IMR-90 (cell line): ENCODE measurements at places on chromosomes 12 and 14.

DNA sequence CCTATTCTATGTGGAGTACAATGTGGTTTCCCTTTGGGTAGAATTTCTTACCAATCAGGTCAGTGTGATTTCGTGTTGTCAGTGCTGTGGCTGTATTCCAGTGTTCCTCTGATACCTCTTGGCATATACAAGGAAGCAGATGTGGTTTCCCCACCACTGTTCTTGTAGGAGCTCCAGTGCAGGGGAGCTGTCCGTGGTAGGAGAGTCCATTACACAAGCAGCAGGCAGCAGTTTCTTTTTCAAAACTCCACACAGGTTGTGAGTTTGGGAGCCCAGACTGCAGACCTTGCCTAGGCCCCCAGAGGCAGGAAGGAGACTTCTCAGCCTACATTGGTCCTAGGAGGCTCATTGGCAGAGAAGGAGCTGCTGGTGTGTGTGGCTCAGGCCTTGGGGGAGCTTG, 452.8 kb downstream of the AACS start:
- no peak for DNase-seq

GRCh38 chr14:74243051-74243450, 3.8 kb downstream of the VSX2 start:
- no peak for DNase-seq

DNA sequence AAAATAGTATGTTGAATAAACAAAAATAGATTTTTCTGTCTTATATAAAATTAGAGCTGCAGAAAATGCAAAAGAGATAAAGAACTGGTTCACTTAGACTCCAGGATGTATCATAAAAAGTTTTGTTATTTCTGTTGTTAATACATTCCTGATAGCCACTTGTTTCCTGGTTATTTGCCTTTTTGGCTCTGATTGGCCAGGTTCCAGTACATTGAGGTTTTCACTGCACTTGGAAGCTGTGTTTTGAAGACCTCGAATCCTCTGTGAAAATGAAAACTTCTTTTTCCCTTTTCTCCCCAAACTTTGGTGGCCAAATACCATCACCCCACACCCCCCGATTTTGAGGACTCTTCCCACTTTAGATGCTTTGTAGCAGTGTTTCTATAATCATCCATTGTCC, 525.3 kb downstream of the MED13L start:
- DNase-seq = peak; percentile 54

- DNase-seq = no peak
Observed at GRCh38 chr12:124469193-124469888, 98.1 kb downstream of the NCOR2 start.

DNA sequence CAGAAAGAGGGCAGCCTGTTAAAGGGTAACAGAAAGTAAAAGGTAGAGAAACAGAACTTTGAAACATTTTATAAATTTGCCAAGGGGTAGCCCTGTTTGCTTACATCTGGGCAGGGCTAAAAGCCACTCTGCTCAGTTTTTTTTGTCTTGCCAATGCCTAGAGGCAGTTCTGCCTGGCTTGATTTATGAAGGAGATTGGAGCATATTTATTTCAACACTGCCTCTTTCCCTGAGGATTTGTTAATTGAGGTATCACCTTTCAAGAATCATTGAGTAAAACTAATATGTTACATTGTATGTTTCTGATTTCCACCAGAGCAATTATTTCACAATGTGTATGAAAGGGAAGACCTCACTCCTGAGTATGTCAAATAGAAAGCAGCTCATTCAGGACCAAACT, 160.8 kb downstream of the GXYLT1 start:
- DNase-seq = no peak

DNA sequence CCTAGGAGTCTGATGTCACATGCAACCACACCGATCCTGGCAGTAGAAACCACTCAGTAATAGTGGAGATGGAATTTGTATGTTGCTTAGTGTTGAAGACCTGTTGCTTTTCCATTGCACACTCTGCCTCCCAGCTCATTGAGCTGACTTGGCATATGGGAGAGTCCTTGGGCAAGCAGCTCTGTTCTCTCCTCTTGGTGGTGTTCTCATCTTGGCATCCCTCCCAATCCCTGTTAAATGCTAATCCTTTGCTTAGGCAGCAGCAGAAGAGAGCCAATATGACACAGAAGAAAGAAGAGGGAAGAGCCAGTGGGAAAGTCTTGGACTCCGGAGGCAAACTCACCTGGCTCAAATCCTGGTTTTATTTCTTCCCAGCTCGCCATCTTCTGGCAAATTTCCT, 178.0 kb upstream of the CAND1 start:
- DNase-seq = no peak

- DNase-seq = peak; percentile 92
Observed at GRCh38 chr12:55619354-55620138, 17.1 kb upstream of the OR10P1 start.

GRCh38 chr12:49831717-49832116, 3.5 kb upstream of the NCKAP5L start:
- no peak for DNase-seq

- no peak for DNase-seq
Observed at GRCh38 chr14:67405771-67406170, 6.2 kb downstream of the PLEK2 start.

DNA sequence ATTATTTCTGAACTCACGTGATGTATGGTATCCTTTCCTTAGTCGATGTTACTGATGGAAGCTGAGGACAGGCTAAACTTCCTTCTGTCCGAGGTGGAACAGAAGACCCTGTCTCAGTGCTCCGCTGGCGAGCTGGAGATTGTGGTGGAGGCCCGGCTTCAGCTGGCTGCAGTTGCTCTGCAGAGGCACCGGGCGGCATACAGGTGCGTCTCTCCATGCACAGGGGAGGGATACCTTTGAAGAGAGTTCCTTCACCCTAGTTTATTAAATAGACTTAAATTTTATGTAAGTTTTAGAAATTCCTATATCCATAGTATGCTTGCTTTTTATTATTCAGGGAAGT, 186.7 kb upstream of the NEDD1 start:
- DNase-seq = no peak

- no peak for DNase-seq
Observed at GRCh38 chr12:46744283-46744682, 81.5 kb downstream of the SLC38A4 start.

DNA sequence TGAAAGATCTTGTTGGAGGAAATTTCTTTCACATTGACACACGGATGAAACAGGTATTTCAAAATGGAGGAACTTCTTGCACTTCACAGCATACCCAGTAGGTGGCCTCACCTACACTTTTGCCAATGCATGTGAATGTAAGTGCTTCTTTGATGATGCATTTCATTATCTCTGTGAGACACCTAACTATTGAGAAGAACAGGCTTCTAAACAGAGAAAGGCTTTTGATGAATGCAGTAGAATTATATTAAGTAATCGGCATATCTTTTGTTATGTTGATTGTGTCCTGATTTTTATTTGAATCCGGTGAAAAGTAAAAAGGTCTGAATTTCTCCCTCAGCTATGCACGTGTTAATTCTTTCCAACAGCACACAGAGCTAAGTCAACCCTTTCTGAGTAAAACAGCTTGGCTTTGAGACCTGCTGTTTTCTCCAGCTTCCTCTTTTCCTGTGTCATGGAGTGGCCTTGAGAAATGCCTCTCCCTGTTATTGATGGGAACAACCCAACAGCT, 399.0 kb downstream of the NAV3 start:
- DNase-seq = peak; percentile 52

DNA sequence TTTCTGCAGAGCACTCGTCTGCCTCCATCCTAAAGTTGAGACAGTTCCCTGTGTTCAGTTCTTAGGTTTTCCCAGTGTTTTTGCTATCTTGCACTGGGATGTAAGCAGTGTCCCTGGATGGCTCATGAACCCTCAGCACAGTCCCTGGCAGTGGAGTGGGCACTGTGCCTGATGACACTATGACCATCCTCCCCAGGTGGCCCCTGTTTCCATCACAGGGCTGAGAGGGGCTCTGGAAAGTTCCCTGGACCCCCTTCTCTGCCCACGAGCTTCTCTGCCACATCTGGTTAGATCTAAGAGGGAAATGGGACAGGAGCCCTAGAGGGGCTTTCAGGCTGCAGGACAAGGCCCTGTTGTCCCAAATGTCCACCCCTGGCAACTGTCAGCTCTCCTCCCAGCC, 249.8 kb upstream of the SFSWAP start:
- no peak for DNase-seq

GRCh38 chr14:71372411-71372838, 465.2 kb downstream of the PCNX1 start:
- peak; percentile 88 for DNase-seq

DNA sequence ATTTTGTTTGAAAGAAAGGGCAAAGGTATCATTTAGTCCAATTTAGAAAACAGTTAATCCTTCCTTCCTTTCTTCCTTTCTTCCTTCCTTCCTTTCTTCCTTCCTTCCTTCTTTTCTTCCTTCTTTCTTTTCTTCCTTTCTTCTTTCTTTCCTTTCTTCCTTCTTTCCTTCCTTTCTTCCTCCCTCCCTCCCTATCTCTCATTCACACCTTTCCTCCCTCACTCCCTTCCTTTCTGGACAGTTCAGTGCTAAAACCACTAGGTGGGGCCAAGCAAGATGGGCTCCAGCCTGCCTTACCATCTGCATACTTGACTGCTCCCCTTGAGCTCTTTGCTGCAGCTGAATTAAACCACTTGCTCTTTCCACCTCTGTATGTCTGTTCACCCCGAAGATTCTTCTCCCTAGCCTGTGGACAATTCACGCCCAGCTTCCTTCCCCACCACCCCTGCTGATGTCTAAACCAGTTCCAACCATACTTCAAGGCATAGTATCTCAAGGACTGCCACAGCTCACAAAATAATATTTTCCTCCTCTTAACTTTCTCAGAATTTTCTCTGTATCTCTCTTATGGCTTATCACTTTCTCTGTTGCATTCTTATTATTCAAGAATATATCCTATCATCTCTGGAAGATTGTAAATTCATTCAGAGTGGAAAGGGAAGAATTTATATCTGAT, 78.0 kb downstream of the DBX2 start:
- DNase-seq = no peak

DNA sequence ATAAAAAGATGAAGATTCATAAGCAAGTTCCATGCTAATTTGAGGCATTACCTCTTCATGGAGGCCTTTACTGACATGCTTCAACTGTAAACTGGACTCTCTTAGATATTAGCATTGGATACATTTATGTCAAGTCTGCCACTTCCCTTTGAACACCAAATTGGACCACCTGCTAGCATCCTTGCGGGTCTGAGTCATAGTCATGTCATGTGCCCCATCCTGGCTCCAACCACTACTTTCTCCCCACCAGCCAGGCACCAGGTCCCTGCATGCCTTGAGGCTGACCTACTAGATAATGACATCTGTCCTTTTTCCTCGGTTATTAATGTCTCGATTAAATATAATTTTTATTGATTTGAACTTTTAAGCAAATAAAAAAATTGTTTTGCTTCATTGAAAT, 32.9 kb upstream of the EEA1 start:
- peak; percentile 27 for DNase-seq

DNA sequence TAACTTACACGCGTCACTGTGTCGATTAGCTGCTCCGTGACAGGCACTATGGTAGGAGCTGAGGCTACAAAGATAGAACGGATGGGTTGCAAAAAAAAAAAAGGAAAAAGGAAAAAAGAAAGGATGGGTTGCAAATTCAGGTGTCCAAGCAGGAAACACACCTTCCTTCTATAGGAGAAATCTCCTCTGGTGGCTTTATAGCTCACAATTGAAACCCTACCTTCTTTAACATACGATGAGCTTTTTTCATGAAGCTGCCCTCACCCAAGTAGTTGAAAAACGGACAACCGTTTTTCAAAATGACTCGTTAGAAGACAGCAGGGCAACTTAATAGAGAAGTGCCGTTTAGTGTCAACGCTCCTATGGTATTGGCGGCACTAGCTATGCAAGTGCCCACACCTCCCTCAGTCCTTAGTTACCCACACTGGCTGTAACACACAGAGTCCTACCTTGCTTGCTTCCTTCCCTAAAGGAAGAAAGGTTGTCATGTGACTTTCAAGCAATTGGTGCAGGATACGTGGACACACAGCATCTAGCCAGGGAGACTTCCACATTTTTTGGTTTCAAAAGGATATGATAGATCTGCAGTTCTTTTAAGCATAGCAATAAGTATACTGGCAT, 682 bp upstream of the TRIP11 start:
- DNase-seq = peak; percentile 61

DNA sequence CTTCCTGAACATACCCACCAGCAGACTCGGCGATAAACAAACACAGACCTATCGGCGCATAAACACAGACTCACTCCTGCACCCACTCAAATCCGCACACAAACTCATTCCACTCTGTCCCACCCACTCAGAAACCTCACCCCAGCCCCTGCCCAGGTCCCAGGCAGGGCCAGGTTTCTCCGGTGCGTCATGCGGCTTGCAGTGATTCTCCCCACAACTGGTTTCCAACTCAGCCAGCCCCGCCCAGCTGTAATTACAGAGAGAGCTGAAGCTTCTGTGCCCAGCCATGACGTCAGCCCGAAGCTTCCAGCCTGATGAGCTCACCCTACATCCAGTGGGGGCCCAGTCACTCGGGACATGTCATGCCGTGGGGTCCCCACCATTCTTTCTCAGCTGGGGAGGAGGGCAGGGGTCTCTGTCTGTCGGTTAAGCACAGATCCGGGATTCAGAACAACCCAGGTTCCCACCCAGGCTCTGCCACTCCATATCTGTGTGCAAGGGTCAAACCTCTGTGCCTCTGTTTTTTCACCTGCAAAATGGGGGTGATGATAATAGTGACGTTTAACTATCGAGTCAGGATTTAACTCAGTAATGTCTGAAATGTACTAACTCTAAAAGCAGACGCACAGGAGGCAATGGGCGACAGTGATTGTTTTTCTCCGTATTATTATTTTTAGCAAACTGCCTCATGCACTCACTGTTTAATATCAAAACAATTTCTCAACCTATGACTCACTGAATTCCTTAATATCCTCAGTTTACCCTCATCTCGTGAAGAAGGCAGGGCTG, 2.3 kb upstream of the HSPB8 start:
- peak; percentile 95 for DNase-seq

DNA sequence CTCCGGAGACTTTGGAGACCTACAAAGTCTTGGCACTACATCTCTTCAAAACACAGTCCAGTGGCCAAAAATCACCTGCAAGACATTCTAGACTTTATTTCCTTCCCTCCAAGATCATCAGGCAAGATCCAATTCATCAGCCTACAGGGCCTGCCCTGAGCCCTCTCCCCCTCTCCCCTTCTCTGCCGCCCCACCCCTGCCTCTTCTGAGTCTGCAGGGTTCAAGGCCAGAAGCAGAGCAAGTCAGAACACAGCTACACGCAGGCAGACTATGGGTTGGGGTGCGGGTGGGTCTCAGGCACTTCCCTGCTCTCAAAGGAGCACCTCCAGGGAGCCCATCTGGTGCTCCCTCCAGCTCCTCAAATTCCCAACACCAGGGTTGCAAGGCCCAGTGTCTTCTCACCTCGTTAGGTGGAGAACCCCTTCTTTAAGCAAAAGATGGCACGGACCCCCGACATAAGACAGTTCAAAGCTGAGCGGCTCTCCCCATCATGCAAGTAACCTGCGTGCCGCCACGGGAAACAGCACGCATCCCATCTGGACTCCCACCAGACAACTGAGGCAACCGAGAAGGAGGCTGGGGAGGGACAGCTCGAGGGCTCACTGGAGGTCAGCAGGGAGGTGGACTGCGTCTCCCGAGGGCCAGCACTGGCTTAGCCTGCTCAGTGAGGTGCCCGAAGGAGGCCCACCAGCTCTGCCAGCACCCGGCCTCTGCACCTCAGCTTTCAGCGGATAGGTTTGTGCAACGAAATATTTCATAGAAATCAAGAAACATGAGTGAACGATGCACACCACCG, 5.6 kb upstream of the INF2 start:
- no peak for DNase-seq
